Dermis blood vessel endothelial cell (primary cell): ENCODE measurements at places on chromosomes 13 and 19.

DNA sequence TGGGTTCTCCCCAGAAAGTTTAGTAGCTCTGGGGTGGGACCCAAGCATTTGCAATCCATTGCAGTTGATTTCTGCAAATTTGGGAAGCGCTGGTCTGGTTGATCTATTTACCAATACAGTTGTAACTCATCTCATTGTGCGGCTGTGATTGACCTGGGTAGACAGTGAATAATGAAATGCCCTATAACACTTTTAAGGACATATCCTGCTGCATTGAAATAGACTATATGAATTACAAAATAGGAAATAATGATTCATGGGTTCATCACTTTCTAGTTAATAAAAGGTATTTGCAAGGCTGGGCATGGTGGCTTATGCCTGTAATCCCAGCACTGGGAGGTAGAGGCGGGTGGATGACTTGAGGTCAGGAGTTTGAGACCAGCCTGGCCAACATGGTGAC is 59.0 kb upstream of the FARP1 start:
- no peak for DNase-seq

DNA sequence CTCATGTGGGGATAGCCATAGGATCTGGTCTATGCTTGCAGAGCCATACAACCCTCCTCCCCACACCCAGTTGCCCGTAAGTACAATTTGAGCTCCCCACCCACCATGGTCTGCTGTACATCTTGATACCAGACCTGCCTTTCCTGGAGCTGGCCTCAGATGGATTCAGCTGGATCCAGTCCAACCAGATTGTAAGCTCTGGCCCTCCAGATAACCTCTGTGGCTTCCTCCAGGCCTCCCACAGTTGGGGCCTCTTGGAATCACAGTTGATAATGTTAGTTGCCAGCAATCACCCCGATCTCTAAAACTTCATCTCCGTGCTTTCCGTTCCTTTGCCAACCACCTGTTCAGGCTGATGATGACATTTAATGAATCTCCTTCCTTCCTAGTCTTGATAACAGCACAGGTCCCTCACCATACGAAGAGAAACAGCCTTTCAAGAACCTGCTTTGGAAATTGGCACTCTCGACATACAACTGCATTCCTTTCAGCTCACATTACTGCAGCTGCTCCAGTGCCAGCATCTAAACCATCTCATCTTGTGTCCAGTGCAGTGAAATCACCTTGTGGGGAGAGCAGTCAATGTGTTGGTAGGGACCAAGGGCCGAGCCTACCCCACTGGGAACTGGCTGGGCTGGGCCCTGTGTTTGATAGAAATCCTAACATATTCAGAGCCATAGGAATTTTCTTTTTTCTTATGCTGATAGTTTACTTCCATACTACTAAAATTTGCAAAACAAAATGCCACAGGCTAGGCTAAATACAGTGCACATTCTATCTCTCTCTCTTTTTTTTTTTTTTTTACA is 15.1 kb upstream of the FOXO1 start:
- DNase-seq: peak; percentile 96

DNA sequence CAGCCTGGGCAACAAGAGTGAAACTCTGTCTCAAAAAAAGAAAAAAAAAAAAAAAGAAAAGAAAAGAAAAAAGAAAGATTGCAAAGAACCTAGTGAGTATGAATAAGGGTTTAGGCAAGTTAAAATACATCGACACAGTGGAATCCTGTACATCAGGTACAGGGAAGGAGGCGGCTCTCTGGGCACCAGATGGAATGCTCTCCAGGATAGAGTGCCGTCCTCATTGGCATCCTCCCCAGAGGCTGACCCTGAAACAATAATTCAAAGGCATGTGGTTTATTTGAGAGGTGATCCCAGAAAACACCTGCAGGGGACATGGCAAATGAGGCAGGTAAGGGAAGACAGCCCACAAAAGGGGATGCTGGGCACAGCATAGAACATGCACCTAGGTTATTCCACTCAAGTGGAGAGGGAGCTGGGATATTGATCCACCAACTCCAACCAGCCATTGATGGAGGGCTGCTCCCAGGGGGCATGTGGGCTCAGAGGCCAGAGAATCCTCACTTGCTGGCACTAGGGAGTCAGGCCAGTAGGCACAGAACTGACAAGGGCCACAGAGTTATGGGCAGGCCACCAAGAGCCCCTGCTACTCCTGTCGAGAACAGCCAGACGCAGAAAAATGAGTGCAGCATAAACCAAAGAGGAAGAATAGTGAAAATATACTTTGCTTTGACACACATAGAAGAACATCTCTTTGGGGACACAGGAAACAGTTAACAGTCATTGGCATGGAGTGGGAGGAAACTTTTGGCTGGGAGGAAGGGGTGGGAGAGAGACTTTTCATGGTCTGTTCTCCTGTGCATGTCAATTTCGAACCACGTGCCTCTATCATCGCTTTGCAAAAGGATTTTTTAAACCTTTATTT is 4.2 kb downstream of the TSPAN16 start:
- no peak for DNase-seq

DNA sequence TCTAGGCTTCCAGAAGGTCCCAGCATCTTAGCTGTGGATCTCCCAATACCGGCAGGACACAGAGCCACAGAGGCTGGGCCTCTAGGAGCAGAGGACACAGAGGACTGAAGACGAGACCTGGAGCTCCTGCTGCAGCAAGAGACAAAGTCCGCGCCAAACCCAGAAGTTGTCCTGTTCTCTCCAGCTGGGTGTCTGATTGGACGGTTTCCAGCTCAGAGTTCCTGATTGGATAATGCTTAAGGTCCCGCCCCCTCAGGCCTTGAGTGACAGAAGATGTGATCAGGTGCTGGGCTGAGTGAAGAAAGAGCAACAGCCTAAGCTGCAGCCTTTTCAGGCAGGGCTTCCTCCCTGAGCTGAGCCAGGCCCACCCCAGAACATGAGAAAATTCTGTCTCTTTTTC is 59.9 kb upstream of the ZNF85 start:
- no peak for DNase-seq

DNA sequence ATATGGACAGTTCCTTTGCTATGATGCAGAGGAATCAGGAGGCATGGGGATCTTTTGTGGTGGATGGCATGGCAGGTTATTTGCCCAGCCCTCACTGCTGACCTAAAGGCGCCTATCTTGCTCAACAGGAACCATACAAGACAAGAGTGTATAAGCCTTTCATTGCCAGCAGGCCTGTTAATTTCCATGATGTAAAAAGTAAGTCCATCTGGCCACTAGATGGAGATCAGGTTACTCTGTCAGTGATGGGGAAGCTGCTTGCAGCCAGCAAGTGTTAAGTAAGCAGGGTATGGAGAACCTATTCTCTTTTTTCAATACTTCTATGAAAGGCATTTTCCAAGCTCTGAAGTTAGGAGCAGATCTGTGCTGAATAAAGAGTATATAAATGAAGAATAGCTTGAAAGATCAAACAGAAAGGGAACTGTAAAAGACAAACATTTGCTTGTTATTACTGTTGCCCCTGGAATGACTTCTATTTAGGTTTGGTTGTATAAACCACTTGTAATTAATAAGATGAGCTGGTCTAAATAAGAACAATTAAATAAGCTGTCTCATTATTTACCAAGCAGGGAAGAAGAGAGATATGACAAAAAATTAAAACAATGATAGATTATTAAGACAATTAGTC is 210.9 kb downstream of the RGCC start:
- DNase-seq: peak; percentile 95

GRCh38 chr19:38134540-38135149 is 89.4 kb downstream of the DPF1 start:
- peak; percentile 68 for DNase-seq

DNA sequence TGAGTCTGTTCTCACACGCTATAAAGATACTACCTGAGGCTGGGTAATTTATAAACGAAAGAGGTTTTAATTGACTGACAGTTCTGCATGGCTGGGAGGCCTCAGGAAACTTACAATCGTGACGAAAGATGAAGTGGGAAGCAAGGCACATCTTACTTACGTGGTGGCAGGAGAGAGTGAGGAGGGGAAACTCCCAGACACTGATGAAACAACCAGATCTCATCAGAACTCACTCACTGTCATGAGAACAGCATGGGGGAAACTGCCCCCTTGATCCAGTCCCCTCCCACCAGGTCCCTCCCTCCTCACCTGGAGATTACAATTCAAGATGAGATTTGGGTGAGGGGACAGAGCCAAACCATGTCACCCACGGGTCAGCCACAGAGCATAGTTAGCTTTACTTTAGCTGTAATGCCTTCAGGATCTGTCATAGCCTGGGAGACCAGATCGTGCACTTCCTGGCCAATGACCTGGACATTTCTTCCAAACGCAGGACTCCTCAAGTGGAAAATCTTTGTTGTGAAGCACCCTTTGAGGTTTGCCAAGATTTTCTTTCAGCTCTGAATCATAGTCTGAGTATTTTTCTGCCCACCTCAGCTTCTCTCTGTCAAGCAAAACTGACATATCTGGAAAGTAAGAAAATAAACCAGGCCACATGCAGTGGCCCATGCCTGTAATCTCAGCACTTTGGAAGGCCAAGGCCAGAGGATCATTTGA is 25.2 kb upstream of the HIF3A start:
- DNase-seq: peak; percentile 48

- DNase-seq: no peak
Observed at GRCh38 chr19:1857648-1858326, 5.6 kb downstream of the KLF16 start.

GRCh38 chr13:51370811-51371210 is 31.3 kb downstream of the SERPINE3 start:
- no peak for DNase-seq
